ENCODE measurements at places on chromosomes 13 and 19.

GRCh38 chr19:6521718-6522646, 8.8 kb upstream of the TNFSF9 start:
- DNase-seq: peak; percentile 49

- no peak for DNase-seq
Observed at GRCh38 chr13:44132710-44133109, 240.9 kb upstream of the SERP2 start.

DNA sequence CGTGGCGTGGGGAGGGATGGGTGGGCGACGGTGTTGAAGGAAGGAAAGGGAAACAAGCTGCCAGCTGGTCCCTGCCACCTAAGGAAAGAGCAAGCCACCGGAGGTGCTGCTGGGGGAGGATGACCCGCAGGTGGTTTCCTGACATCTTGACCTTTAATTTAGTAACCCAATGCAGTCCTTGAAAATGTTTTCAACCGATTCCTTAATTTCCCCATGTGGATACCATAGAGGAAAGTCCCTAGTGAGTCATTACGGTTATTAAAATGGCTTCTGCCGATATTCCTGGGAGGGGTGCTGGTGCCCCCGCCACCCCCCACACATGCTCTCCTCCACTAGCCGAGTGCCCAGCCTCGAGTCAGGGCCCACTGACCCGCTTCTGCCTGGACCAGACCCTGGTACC, 6.3 kb upstream of the ANKRD10 start:
- DNase-seq: no peak

- DNase-seq: peak; percentile 33
Observed at GRCh38 chr19:46919324-46919723, 58.5 kb downstream of the ARHGAP35 start.

- no peak for DNase-seq
Observed at GRCh38 chr19:28619816-28620429, 593.0 kb downstream of the UQCRFS1 start.

All from stimulated activated CD4-positive, alpha-beta T cell treated with anti-CD3 and anti-CD28 coated beads, Interleukin-1b, Interleukin-23, amount 100 ng/mL, for 48 hours (primary cell).